ENCODE measurements at places on chromosomes 7 and 10. TPM values are rescaled to one million over a fixed set of nuclear protein-coding genes. Genes with fewer than 3 reads are reported as not detected.

GRCh38 chr10:61759751-61760150 lies 97.0 kb downstream of the CABCOCO1 start:
- no peak for DNase-seq

GRCh38 chr10:33734393-33735155 lies 400.1 kb upstream of the NRP1 start:
- DNase-seq, result no peak

OR2A12 gene
- total RNA-seq, result not detected

C7orf57 gene
- not detected for total RNA-seq

- DNase-seq, result no peak
These were observed 16.6 kb upstream of the LANCL2 start for GRCh38 chr7:55348502-55348901.

DNA sequence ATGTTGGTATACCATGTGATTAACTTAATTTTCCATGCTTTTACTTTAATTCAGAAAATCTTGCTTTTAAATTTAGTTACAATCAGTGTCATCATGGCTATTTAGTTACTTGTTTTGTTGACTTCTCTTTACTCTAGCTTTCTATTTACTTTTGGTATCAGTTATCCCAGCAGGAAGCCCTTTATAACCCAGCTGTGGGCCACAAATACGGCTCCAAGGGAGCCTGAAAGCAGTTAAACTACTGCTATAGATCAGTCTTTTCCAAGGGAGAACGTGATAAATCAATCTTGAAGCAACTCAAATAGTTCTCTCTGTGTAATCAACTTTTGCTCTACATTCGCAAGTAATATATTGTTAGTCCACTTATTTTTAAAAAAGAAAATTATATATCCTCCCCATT lies 287.4 kb downstream of the CACNA2D1 start:
- no peak for DNase-seq

SLC25A40 gene
- total RNA-seq, result 31.1 TPM

ANKRD61 gene
- not detected for total RNA-seq

TDRD1 gene
- 0.09 TPM for total RNA-seq

DNA sequence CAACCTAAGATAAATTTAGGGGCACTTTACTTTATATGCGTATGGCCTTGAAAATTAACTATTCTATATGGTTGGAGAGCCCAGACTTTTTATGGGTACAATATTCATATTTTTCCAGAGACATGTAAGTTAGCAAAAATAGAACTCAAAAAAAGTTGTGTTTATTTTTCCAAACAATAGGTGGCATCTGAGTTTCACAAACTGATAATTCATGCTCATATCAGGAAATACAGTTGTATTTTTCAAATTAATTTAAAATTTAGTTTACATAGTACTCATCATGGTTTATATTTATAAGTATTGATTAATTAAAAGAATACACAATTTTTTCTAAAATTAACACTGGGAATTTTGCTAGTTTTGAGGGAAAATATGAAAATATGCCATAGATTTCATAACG lies 34.6 kb downstream of the ANKRD7 start:
- no peak for DNase-seq

KLF14 gene
- 0.19 TPM for total RNA-seq

SH2B2 gene
- 2.7 TPM for total RNA-seq

DNA sequence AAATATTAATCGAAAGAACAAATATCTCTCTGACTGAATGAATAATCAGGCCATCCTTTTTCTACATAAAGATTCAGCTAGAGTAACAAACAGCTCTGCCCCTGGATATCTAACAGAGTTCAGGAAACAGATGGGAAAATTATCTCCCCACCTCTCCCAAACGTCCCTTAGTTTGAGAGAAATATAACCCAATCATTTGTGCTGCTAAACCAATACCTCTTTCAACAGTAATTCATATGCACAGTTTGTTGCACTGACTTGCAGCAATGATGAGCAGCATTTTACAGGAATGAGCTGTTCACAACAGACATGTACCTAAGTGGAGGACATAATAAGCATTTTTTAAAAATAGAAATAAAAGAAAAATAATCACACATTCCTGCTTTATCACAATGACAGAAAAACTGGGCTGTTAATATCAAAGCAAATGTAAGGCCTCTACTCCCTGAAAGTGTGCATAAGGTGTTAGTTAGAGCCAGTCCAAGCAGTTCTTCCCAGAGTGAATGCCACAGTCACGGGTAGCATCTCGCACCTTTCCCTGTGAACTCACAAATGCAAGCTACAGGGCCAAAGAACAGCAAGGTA lies 2.3 kb downstream of the CREB3L2 start:
- DNase-seq, result no peak

HECW1 gene
- total RNA-seq, result 1.2 TPM

DNA sequence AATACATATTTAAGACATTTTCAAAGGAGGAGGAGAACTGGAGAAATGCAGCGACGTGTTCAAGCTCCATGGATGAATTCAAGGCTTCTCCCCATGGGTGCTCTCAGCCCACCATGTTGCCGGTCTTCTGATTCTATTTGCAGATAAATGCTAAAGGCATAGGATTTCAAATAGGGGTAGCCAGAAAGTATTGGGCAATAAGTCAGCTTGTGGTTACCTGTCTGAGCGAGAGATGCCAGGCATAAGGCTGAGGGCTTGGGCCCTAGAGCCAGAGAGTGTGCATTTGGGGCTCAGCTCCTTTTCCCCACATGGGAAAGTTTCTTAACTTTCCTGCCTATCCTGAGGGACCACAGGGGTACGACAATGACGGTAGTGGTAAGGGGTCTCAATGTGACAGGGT lies 180.0 kb downstream of the PARD3 start:
- no peak for DNase-seq

- DNase-seq, result no peak
These were observed 15.5 kb downstream of the SHTN1 start for GRCh38 chr10:116989439-116989838.

CPA1 gene
- total RNA-seq, result not detected

VENTX gene
- 1.2 TPM for total RNA-seq

DNA sequence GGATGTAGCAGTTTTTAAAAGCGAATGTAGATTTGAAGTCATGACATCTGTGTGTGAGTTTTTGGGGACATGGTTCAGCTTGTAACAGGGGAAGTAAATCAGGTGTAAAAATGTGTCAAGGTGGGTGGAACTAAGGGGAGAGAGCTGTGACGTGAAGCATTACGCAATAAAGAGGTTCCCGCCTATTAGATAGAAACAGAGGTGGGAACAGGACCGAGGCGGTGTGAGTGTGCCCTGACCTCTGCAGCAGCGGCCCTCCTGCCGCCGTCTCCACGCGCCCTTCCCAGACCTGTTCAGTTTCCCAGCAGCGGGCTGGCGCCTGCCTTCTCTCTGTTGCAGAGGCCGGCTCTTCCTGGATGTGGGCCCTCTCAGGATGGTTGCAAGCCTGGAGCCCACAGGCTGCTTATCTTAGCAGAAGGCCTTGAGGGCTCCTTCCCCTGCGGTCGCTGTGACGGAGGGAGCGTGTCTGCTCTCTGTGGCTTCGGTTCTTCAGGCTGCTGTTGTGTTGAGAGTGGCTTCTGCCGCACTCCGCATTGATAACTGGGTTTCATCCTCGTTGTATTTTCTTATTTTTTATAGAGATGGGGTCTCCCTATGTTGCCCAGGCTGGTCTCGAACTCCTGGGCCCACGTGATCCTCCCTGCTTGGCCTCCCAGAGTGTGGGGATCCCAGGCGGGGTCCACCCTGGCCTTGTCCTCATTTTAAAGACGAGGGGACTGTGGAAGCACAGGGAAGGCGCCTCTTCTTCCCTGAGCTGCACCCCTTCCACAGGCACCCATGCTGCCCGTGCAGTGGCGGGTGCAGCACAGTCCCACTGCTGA lies 65.0 kb downstream of the DNAJB6 start:
- no peak for DNase-seq
